ENCODE measurements at places on chromosomes 7 and 10.
A peak's percentile ranks its signal among the peaks of the same experiment; 100 is the strongest.

DNA sequence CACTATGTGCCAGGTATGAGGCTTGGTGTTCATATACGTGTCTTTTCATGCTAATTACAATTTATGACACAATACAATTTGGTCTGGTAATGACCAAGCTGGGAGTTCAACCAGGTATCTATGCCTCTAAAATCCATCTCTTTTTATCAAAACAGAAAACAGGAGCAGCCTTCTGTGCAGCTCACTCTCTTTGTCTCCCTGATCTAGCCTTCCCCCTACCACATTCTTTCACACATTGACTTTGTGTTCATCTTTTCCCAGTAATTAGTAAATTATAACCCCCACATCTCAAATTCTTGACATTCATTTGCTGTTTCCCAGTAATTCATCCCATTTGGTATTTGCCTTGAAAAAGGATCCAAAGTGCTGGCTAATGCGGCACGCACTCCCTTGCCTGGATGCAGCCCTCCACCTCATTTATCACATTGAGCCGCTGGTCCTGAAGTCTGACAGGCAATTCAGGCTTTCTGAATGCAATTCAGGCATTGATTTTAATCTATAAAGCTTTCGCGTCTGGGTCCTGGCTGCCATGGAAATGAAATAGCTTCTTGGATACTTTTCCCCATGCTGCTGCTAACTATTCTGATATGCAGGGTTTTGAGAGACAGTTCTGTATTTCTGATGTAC lies 112.5 kb upstream of the ANKRD1 start:
- DNase-seq = no peak

DNA sequence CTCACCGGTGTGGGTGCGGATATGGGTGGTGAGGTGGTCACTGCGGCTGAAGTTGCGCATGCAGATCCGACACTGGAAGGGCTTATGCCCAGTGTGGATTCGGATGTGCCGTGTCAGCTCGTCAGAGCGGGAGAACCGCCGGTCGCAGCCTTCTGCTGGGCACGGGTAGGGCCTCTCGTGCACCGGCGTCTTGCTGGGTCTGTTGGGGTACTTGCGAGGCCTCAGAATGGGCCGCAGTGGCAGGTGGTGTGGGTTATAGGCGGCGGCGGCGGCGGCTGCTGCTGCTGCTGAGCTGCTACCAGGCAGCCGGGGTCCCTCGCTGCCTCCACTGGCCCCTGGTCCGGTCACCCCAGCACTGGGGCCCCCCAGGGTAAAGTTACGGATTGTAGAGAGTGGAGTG lies 2.7 kb downstream of the EGR2 start:
- no peak for DNase-seq

DNA sequence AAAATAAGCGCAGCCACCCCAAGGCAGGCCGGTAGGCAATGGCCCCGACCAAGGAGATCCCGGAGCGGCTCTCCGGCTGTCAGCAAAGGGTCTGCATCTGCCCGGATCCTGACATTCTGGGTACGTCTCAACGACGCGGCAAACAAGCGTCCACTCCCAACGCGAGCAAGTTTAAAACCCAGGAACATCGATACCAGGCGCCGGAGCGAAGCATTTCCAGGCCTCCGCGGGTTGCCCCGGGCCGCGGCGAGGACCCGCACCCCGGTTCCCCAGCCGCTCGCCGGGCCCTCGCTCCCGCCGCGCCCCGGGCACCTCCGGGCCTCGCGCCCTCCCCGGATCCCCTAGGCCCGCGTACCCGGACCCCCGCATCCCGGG lies 453 bp downstream of the URGCP start:
- peak; percentile 56 for DNase-seq

DNA sequence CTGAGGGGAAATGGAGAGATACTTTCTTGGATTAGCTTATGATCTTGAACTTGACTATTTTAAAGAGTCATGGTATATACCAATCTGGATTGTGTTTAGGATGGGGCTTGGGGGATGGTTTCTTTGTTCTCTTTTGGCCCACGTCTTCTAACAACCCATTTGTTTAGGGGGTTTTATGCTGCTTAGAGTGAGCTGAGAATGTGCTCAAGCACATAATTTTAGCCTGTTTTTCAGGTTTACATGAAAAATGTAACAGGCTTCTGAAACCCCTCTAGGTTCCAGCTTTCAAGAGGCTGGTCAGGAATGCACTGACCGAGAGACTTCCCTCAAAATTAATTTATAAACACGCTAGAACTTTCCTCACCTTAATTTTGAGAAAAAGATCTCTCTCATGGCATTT lies 94.3 kb downstream of the AUTS2 start:
- no peak for DNase-seq

GRCh38 chr10:44973323-44974081 lies 5.1 kb downstream of the DEPP1 start:
- no peak for DNase-seq

- DNase-seq = no peak
These were observed 42.8 kb upstream of the TSPAN33 start for GRCh38 chr7:129101746-129102145.

- DNase-seq = peak; percentile 19
These were observed 80.3 kb downstream of the LRRC17 start for GRCh38 chr7:102992938-102993717.

DNA sequence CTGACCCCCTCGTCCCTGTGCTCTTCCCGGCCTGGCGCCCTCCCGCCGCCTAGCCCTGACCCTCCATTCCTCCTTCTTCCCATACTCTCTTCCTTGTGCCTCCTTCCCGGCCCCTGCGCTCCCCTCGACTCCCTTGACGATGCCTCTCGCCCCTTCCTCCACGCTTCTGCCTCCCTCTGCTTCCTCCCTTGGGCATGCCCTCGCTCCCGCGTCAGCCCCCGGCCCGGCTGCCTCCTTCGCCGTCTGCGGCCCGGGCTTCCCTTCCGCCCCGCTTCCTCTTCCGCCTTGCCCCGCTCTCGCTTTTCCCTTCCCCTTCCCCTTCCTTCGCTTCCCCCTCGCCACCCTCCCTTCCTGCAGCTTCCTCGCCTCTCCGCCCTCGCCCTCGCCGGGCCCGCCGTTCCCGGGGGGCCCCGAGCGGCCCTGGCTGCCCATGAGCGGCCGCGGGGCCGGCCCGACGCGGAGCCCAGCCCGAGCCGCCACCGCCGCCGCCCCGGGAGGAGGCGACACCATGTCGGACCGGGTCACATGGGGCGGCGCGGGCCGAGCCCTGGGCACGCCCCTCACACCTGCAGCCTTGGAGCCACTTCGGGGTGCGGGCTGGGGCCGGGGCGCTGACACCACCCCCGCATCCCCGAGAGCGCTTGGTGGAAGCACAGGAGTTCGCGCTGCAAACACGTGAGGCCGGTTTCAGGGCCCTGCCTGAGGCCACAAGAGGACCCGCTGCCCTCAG lies at the start of gene FBXW4:
TSS of gene FBXW4 (minus strand) at position 497 of the 730 bp plus-strand sequence. CDS start at position 432, 65 bp downstream.
- DNase-seq = peak; percentile 49

GRCh38 chr7:4747746-4748145 lies 27.7 kb upstream of the AP5Z1 start:
- no peak for DNase-seq

DNA sequence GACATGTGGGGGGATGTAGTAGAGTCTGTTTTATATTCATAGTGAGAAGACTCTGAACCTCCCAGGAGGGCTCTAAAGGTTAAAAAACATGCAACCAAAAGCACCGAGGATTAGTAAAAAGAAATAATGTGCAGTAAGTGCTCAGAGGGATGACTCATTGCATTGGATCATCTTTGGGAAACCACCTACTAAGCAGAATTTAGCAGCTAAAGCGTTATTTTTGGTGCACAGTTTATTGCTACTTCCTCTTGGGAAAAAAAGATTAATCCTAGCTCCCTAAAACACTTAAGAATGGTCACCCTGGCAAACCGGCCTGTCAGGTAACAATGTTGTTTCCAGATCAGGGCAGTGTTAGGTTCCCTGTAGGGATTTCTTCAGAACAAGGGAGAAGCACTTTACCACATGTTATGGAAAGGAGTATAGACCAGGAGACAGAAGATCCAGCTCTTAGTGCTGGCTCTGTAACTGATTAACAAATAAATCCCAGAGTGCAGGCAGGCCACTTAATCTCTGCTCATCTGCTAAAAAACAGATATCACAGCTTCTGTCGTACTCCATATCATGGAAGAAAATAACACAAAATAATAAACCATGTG lies 44.8 kb upstream of the FAM133B start:
- DNase-seq = peak; percentile 49

DNA sequence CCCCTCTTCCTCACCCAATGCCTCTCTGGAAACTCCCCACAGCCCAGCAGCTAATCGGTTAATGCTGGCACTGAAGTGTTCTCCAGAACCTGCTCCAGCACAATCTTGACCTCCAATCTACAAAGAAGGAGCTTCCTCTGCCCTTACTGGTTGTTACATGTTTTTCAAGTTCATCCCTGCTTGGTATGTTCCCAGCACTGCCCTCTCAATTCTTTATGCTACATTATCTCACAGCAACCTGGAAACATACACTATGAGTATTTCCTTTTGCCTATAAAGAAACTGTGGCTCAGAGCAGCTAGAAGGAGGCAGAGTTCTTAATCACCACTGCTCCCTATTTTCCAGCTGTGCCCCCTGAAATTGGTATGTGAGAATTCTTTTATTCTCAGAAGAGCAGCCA lies 84.1 kb upstream of the KMT2E start:
- peak; percentile 30 for DNase-seq

- DNase-seq = no peak
These were observed 40.1 kb upstream of the STRIP2 start for GRCh38 chr7:129394101-129394500.

DNA sequence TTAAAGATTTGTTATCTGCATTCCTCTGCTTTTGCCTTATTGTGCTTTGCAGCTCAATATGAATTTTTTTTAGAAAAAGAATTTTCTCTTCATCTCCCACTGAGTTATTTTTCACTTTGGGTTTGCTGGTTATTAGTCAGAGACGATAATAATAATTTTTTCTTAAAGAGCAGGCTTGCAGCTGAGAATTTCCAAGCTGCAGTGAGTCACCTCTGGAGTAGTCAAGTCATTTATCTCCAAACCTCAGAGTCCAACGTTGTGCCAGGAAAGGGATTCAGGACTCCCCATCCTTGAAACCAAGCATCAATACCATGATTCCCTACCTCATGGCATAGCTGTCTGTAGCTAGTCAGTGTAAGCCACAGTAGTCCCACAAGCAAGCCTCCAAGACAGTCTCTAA lies 15.2 kb upstream of the EGR2 start:
- no peak for DNase-seq

DNA sequence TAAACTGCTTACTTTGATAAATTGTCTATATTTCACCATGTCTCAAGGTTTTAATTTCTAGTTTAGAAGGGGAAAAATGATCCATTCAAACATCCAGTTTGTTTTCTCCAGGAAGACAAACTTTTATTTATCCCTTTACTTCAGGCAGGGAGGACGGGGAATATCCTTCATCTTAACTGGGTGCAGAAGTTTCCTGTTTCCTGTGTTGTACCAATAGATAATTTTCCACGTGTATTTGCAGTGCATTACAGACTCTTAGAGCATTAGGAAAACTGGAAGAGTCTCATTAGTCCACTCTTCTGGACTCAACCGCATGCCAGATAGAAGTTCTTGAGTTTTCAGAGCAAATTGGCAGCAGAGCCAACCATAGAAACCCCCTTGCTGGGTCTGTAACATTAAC lies 39.4 kb upstream of the PIP4K2A start:
- no peak for DNase-seq

Data from RWPE1 (cell line).